ENCODE measurements at places on chromosomes 7 and 10.

DNA sequence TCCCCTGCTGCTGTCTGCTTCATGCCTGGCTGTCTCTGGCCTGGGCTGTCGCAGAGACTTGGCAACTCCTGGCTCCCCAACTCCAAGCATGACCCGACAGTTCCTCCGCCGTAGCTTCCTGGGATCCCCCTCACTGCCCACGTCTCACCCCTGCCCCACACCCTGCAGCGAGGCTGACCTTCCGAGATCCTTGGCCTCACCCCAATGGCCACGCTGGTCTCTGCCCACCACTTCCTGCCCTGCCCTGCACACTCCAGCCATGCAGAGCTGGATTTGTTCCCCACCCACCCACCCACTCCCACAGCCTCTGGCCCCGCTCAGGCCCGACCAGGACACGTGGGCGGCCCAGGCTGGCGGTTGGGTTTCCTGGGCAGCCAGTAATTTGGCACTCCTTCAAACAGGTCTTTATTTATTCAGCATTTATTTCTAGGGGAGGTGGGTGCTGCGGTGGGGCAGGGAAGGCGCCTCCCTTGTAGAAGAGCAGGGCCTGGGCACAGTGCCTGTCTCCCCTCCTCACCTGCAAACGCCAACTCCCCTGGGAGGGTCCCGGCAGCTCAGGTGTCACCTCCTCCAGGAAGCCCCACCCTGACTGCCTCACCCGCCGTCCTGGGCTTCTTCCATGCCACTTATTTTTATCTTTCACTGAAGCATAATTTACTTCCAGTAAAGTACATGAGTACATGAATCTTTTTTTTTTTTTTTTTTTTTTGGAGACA is 25.5 kb downstream of the GTF2IRD1 start:
- no peak for DNase-seq

- DNase-seq = no peak
Observed at GRCh38 chr10:79028056-79028430, 40.7 kb upstream of the ZMIZ1 start.

GRCh38 chr7:133561396-133561795 is 308.5 kb downstream of the EXOC4 start:
- no peak for DNase-seq

GRCh38 chr7:48389977-48390376 is 218.7 kb downstream of the ABCA13 start:
- peak; percentile 38 for DNase-seq

DNA sequence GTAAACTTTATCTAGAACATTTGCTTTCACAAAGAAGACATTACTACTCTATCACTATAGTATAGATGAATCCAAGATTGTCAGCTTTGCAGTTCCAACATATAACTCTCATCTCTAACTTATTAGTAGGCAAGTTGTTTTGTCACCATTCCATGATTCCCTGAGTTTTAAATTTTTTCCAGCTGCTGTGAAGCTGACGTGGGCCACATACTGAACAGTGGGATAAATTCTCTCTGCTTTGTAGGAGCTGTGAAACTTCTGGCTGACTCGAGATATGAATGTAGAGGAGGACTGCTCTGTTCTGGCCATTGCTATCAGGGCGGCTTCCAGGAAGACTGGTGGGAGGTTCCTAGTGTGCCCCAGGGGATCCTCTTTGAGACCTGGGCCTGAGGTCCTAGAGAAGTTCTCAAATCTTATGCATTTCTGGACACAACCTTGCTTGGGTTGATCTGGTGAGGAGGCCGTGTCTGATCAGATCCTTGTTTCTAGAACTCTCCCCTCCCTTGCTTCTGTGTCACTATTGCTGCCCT is 58.0 kb downstream of the LSMEM1 start:
- DNase-seq = no peak

GRCh38 chr7:125526092-125526491 is 596.5 kb upstream of the POT1 start:
- no peak for DNase-seq

DNA sequence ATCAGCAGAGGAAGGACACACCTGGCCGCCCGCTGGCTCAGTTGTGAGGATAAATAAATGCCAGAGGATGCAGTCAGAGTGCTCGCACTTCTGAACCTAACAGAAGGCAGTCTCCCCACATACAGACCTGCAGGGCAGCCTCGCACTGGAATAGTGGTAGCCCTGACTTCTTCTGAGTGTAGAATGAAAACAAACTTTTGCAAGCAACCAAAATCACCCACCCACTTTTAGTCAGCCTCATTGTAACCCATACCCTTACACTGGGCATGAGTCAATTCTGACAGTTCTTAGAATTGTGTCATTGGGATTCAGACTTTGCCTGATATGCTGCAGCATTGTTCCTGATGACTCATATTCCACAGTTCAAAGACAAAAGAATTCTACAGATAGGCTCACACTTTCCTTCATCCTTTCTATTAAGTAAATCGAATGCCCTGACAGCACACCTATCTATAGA is 167.0 kb upstream of the CDK1 start:
- DNase-seq = peak; percentile 76

GRCh38 chr10:119655566-119656001 is 4.4 kb downstream of the BAG3 start:
- DNase-seq = peak; percentile 70

DNA sequence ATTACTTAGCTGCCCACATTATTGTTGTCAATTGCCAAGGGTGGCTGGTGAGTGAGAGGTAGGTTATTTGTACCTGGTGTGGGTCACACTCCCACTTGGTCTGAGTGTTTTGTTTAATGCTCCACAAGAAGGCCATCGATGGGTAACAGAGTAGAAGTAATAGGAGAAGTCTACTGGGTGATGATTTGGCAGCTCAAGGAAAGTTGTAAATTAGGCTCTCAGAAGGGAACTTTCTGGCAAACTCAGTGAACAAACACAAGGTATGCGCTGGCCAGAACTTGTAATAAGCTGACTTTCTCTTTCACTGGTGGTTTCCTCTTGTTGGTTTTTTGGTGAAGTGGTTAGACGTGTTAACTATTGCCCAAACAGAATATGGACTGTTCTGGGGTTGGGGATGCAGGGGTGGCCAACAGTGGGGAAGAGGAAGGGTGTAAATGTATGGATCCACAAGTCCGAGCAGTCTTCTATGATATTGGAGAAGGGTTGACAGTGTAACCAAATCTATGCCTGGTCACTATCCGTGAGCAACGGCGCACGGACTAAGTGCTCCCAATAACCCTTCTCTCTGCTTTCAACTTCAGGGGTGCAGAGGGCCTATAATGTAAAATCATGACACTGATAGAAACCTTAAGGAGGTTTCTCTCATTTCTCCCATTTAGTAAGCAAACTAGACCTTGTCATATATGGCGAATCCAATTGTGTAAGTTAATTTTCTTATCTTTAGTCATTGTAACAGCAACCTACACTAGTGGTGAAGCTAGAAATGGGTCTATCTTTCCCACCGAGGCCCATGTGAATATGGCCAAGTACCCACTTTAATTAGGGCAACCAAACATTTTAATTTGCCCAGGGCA is 212.8 kb downstream of the PTEN start:
- DNase-seq = no peak

DNA sequence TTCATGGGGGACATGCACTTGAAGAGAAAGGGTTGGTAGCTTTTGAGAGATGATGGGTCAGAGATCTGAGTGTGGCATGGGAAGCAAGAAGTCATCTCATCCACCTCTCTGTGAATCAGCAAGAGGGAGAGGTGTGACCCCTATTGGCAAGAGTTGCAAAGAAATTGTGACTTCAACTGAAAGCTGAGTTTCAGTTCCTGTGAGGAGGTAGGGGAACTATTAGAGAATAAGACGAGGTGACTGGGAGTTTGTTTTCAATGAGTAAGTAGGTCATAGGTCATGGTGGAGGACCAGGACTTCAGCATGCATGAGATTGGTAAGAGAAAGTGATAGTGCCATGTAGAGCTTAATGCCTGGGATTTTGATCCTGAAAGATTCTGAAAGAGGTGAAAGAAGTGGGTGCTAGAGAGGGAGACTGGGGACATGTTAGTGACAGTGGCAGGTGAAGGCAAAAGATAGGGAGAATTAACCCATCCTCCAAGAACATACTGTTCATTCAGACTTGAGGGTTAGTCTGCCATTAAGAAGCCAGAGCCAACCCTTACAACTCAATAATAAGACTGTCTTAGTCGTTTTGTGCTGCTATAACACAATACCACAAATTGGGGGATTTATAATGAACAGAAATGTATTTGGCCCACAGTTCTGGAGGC is 75.5 kb upstream of the CAPZA2 start:
- DNase-seq = peak; percentile 55

- no peak for DNase-seq
Observed at GRCh38 chr7:150784120-150784736, 15.9 kb downstream of the TMEM176B start.

Measured in activated CD4-positive, alpha-beta T cell treated with anti-CD3 and anti-CD28 coated beads, Interleukin-2, Interleukin-4, amounts not matched to agents 100 ng/mL and 50 ng/mL, durations not matched to agents 16 hours and 8 hours (primary cell).